Activated CD4-positive, alpha-beta T cell treated with anti-CD3 and anti-CD28 coated beads for 24 hours (primary cell): ENCODE measurements at places on chromosomes 6 and 20.
A peak's percentile ranks its signal among the peaks of the same experiment; 100 is the strongest.

DNA sequence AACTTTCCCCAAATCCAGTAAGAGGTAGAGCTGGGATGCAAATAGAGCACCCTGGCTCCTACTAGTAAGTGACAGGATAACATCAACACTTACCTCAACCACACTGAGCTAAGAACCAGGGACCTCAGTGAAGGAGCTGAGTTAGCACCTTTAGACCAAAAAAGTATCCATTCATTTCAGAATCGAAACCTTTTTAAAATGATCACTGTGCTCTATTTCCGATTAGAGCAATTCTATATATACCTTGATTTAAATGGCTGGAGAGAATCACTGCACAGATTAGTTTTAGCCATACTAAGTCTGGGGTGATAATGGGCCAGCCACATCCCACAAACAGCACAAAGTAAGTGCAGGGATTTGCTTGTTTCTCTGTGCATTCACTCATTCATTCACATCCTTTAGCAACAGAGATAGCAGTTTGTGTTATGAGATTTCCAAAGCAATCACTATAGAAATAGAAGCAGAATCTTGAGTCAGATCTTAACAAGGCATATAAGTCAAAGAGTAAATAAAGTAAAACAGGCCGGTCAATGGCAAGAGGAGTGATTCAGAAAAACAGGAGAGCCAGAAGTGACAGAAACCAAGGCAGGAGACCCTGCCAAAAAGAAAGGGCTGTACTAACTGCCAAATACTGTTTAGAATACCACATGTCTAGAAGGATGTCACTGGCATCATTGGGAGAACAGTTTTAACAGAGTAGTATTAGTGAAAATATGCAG is 136.3 kb downstream of the KIF13A start:
- DNase-seq, result no peak

GRCh38 chr20:63021356-63022321 is 14.9 kb upstream of the BHLHE23 start:
- DNase-seq, result no peak

DNA sequence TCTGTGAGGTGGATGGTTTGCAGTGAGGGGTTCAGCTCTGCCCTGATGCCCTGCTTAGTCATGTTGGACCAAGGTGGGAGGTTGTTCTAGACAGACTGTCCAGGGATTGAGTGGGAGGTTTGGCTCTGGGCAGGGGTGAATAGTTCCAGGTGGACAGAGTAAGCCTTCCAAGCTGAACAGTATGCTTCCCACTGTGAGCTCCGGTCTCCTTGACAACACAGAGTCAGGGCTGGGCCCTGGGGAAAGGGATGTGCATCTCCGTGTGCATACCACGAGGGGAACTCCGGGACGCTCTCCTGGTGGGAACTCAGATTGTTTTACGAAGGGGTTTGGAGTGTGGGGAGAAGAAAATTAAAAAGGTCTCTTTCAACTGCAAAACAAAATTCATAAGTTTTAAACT is 174.7 kb downstream of the DHX35 start:
- no peak for DNase-seq

DNA sequence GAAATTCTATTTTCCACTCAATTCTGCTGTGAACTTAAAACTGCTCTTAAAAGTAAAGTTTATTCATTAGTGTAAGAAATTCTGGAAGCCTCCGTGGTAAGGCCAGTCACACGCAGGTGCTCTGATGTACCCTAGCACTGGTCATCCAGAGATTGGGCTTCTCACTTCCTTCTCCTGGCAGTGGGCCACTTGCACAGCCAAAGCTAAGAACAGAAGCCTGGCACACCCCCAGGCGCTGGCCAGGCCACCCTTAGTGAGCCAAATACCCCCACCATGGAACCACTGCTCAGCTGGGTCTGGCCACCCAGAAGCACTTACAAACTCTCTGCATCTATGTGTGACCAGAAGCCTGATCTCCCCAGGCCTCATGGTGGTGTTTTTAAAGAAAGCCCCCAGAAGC is 35.3 kb upstream of the ARFGEF2 start:
- DNase-seq, result no peak

DNA sequence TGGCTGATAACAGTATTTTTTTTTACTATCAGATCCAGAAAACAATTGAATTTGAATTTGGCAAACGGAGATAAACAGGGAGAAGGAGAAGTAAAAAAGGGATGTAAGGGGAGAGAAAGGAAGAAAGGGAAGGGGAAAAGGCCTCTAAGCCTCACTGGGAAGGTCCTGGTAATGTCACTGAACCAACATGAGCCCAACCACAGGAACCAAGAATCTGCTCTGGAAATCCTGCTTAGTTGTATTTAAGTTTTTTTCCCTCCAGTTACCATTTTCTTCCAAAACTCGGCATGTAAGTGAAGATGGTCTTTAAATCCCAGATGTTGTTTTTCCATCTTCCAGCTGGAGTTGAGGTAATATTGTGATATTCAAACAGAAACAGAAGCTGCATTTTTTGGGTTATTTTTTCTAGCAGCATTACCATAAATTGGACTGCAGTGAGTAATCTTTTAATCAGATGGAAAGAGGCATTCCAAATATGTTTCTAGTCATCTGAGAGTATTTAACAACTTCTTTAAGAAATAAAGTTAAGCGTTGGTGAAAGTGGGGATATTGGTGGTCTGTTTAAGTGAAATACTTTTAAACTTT is 91.1 kb downstream of the TXNDC5 start:
- no peak for DNase-seq

DNA sequence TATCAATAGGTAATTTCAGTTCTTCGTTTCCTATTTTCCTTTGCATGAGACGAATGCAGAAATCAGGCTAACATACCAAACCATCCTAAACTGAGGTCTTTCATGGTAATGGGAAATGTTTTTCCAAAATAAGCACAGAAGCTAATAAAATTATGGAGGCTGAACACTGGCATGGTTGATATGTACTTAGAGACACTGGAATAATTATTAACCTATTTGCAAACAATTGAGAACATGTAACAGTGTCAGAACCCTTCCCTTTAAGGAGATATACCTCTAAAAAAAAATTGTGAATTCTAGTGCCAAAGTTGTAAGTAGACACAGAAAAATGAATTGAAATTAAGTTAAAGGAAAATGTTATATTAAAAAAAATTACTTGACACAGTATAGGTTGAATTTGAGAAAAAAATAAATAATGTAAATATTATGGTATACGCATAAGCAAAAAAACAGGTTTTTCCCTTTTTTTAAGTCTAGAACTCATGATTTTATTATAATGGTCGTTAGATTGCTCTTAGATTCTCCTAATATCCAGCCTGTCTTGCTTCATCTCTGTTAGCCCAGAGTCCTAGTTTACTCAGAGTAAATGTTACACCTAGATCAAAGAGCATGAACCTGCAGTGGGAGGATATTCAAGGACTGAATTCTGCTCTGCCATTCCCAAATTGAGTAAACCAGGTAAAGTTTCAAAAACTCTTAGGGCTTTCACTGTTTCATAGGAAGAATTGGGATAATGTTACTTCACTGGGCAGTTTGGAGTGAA is 1.7 kb downstream of the SLC17A2 start:
- DNase-seq, result no peak

DNA sequence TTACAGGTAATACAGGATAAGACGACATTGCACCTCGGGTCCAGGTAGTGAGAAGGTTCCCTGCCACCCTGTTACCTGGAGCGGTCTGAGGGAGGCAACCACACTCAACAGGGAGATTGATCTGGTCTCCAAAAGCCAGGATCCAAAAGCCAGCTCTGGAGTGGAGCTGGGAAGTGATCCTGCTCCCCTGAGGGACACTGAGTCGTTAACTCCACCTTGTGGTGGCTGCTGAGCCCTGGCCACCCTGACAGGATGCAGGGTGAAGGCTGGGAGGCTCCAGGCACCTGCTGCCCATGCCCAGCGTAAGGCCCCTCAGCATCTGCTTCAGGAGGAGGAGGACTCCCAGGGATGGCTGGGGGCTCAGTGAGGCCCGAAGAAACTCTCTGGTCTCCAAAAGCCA is 38.7 kb upstream of the SLC22A2 start:
- DNase-seq, result no peak

- DNase-seq, result no peak
Observed at GRCh38 chr20:36591281-36591680, 14.3 kb upstream of the RAB5IF start.

GRCh38 chr6:76867182-76867581 is 596.1 kb downstream of the HTR1B start:
- DNase-seq, result no peak

GRCh38 chr6:42199106-42199981 is 4.6 kb upstream of the GUCA1B start:
- DNase-seq, result no peak

GRCh38 chr20:37291724-37292126 is 2.3 kb downstream of the MANBAL start:
- DNase-seq, result no peak

- DNase-seq, result no peak
Observed at GRCh38 chr6:18362058-18362561, 25.0 kb upstream of the RNF144B start.

- no peak for DNase-seq
Observed at GRCh38 chr6:160431226-160431625, 83.0 kb downstream of the SLC22A3 start.

DNA sequence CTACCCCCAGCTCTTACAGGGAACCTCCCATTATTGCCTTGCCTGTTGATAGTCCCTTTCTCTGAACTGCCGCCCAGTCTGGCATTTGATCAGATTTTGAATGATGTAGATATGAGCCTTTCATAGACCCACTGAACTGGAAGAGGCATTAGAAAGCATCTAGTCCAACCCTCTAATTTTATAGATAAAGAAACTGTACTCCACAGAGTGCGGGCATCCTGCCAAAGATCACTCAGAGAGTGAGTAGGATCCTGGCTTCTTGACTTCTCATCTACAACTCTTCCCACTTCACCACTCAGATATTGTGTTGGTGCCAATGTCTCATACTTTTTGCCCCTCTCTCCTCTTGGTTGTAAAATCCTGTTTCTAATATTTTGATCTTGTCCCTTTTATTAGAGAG is 179.2 kb upstream of the BMP2 start:
- no peak for DNase-seq

DNA sequence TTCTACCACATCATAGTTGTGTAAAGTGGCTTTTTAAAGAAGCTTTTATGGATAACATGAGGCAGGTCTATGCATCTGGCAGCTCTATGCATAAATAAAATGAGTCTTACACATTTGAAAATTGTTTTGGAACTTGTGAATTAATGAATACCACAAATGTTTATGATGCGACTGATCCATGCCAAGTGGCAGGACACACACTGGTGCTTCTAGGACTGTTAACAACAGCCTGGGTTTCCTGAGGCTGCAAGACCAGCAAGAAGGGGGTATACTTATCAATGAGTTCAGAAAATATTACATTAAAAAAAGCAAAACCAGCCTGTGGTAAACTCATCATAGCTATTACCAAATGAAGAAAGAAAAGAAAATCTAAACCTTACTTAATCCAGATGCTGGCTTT is 212.9 kb upstream of the PDE10A start:
- DNase-seq, result no peak

- DNase-seq, result no peak
Observed at GRCh38 chr20:19658137-19658536, 99.9 kb upstream of the RIN2 start.

- DNase-seq, result no peak
Observed at GRCh38 chr20:59062081-59062480, 19.5 kb upstream of the PRELID3B start.

DNA sequence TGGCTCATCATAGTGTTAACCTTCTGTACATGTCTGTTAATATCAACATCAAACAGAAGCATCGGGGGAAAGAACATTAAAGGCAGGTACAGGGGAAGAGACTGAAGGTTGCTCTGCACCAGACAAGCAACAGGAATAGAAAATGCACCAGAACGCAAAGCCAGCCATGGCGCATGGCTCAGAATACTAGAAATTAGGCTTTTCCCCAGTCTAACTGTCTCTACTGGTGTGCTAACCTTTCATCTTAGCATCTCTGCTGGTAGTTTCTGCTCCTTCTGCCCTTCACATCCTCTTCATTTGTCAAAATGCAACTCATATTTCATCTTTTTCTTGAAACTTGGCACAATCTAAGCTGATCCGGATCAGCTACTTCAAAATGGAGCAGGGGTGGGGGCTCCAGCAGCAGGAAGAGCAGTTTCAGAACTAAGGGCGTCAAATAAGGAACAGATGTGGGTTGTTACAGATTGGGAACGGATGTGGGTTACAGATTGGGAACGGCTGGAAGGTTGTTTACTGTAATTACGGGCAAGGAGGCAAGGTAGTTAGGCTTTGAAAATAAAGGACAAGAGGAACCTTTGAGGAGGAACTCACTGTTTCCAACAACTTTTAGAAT is 13.1 kb upstream of the RNASET2 start:
- DNase-seq, result no peak

- DNase-seq, result no peak
Observed at GRCh38 chr20:36390719-36391415, 84.7 kb downstream of the DLGAP4 start.

GRCh38 chr20:56328861-56329260 is 29.9 kb upstream of the FAM210B start:
- DNase-seq, result no peak

GRCh38 chr20:19935842-19936241 is 81.3 kb upstream of the NAA20 start:
- DNase-seq, result no peak

GRCh38 chr6:146123616-146124015 is 94.8 kb downstream of the GRM1 start:
- DNase-seq, result no peak

- peak; percentile 36 for DNase-seq
Observed at GRCh38 chr20:33915726-33916331, 77.9 kb upstream of the RALY start.

DNA sequence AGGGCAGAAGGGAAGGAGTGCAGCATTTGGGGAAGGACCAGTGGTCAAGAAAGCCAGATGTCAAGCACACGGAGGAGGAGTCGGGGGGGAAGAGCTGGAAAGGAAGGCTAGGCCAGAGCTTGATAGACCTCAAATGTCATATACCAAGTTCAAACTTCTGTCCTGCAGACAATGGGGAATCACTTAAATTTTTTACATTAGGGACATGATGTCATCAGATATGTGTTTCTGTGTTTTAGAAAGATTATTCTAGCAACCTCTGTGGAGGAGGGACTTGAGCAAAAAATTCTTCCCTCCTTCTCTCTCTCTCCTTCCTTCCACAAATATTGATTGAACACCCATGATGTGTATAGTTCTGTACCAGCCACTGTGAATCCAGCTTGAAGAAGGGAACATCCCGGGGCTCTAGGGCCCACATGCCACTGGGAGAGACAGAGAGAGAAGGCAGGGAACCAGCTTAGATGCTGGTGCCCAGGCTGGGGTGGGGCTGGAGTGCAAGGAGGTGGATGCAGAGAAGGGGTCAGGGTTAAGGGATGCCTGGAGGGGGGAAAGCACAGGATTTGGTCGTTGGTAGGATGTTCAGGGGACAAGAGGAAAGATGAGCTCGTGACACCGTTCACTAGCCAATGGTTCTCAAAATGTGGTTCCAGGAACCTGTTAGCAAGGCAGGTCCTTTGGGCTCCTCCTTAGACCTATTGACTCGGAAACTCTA is 19.8 kb upstream of the AAR2 start:
- DNase-seq, result no peak
